ENCODE measurements at places on chromosomes 4 and X.

DNA sequence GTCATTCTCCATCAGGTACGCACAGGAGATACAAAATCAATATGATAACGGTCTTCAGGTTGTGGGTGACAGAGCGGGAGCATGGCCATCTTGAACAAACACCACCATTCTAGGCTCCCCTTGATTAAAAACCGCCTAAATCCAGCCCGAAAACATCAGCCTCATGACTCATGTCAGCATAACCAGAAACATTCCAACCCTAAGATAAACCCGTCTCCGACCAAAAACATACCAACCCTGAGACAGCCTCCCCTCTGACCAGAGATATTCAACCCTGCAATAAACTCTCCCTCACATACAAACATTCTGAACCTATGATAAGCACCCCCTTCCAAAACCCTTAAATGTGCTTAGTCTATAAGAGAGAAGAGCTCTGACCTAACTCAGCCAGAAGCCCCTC is 157.9 kb downstream of the DHRSX start:
- no peak for DNase-seq

GRCh38 chr4:77731656-77732055 is 87.5 kb downstream of the CNOT6L start:
- no peak for DNase-seq

- DNase-seq = no peak
These were observed 941.8 kb downstream of the RAPGEF2 start for GRCh38 chr4:160044693-160045092.

GRCh38 chrX:138191998-138192397 is 519.5 kb downstream of the FGF13 start:
- no peak for DNase-seq

DNA sequence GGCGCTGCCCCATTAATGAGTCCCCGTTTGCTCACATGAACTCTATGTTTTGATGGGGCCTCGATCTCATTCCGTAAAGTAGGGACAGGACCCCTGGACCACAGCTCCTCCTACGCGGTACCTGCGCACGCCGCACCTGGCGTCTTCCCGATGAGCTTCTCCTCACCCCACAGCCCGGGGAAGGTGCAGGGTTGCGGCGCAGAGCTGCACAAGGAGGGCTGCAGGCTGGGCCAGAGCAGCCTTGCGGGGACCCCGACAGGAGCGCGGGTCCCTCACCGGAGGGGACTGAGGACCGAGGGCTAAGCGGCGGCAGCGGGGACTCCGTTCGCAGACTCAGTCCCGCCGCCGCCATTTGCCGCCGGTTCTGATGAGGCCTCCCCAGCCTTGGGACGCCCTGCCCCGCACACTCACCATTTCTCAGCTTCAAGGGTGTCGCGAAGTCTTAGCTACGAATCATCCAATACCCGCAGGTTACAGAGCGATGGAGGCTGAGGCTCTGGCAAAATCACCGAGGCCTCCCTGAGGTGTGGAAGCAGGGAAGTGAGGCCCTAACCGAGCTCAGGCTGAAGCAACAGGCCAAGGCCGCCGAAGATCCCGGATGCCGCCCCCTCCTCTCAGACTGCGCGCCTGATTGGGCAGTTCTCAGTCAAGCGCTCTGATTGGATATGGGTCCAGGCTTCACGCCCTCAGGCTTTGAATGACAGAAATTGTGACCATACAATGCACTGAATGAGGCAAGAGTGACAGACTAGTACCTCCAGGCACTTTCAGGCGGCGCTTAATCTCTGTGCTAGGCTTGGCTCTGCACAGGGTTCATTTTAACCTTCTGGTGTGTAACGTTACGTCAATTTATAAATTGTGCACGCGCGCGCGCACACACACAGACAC is 25.1 kb downstream of the ZNF721 start:
- peak; percentile 93 for DNase-seq

DNA sequence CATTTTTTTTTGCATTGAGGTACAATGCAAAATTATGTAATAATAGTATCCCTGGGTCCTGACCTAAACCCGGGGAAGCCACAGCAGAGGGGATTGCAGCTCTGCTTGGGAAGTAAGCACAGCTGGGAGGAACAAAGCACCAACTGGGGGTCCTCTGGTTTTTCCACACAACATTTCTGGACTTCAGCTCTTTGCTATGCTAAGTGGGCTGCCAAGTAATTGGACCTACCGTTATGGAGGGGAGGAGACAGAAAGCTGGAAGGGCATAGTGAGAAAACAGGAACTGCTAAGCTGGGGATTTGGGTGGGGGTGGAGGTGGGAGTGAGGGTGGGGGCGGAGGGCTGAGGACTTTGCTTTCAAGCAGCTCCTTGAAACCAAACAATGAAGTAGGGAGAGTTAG is 183.3 kb downstream of the ZIC3 start:
- DNase-seq = no peak

GRCh38 chr4:44916411-44916810 is 190.1 kb upstream of the GNPDA2 start:
- no peak for DNase-seq

DNA sequence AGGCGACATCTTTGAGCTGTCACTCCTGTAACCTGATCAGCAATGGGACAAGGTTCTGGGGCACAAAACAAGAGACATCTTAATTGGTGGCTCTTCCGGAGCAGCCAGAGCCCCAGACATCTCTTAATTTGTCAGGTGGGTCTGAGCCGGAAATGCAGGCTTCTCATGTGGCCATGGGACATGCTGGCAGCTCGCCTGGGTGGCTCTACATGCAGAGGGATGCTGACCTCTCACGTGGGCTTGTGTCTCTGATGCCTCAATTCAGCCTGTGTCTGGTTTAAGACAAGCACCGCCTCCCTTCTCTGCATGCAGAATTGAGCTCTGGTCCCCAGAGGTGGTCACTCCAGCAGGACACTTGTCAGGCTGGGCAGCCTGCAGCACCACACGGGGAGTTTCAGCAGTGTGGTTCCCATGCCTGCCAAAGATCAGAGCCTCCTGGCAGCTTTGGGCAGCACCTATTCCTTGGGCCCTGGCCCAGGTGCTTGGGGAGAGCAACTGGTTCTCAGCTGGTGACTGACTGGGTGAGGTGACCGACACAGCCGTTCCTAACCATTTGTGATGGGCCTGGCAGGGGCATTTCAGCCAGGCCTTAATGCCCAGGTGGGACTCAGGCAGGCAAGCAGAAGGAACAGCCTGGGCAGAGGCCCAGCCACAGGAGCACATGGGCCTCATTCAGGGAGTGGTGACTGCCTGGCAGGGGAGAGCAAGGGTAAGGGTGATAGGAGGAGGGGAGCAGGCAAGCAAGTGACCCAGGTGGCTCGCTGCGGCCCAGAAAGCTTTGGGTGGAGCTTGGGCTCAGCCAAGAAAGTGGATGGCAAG is 53.4 kb downstream of the HMX1 start:
- DNase-seq = no peak

DNA sequence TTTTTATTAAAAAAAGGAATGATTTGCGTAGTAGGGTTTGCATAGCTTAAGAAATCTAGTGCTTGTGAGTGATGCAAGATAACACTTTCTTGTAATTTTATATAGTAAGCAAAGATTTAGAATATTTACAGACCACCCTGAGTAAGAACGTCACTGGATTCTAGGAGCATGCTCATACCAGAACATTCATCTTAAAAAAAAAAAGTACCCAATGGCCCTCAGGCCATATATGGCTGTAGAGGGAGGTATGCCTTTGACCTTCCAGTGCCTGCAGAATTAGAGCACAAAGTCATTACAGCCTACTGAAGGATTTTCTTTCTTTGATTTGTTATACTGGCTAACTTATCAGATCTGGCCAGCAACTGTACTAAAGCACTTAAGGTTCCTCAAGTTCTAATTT is 236.3 kb upstream of the GYPA start:
- no peak for DNase-seq

DNA sequence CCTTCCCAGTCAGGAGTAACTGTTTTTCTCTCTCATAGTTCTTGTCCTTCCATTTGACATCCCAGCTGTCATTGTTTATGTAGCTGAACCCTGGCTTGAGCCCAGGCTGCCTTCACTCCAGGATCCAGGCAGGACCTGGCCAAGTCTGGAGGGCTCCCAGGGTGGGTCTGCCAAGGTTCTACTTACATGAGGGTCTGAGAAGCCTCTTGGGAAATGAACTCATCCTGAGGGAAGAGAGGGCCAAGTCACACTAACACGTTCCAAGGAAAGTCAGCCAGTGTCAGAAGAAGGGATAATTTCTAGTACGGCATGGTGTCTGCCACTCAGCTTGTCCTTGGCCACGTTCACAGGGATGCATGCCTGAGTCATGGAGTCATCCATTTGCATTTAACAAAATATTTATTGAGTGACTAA is 54.8 kb upstream of the SRD5A3 start:
- DNase-seq = no peak

- peak; percentile 13 for DNase-seq
These were observed 436.2 kb downstream of the KCNIP4 start for GRCh38 chr4:21512353-21512752.

GRCh38 chr4:113636438-113636818 is 125.1 kb downstream of the CAMK2D start:
- DNase-seq = peak; percentile 45

DNA sequence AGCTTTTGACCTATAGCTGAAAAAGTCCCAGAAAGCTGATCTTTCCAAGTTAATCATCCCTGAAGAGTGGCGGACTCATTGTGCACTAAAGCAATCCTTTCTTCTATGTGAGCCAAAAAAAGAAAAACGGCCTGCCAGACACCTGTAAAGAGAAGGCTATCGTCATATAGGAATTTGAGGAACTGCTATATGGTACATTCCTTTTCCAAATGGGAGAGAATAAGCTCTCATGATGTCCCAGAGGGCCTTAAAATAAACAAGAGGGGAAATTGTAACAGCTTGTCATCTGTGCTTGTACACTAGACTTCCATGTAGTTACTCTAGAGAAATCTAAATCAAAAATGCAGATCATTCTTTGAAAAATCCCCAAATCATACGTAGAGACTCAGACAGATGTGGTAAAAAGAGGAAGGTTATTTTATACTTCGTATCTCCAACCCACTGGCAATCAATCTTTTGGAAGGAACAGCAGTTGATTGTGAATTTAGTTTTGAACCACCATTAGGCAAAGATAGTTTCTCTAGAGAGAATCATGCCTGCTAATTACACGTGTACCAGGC is 26.1 kb downstream of the GPR174 start:
- DNase-seq = no peak

DNA sequence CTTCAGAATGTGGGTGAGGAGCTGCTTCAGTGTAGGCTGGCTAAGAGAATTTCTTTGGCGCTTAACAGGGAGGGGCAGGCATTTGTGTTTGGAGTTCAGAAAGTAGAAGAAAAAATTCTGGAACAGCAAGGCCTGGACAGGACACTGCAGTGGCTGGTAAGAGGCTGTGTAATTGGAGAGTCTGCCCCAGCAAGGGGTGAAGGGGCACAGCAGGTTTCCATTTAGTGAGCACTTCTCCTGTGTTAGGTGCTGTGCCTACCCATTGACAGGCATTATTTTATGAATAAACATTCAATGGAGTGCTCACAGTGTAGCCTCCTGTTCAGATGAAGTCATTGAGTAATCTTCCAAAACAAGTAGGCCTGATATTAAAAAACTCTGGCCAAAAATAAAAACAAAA is 10.7 kb upstream of the CPE start:
- DNase-seq = no peak

DNA sequence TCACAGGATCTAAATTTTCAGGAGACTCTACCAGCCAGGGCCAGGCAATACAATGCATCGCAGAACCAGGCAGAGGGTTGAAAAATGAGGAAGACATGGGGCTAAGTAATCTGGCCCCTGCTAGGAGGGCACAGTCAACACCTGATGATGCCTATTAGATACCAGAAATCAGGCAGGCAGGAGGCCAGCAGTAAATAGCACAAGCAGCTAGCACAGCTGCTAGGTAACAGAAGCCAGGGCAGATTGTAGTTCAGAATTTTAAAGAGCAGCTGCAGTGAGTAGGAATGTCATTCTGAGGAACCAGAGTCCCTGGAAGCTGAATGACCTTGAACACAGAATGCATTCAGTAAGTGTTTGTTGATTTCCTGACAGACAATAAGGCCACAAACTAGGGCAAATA is 38.8 kb upstream of the TRPC5OS start:
- no peak for DNase-seq
